ENCODE measurements at places on chromosomes 7 and 10. TPM values are rescaled to one million over a fixed set of nuclear protein-coding genes. Genes with fewer than 3 reads are reported as not detected.

The KEL gene
- not detected for total RNA-seq

The ANKRD26 gene
- total RNA-seq, result 2.5 TPM

GRCh38 chr7:1124164-1124563, 35.8 kb downstream of the ZFAND2A start:
- peak overlapping the region; percentile 21 for H3K4me3 ChIP-seq
- peak overlapping the region; percentile 56 for H3K27ac ChIP-seq
- DNase-seq, result no peak
- peaks cover 10% of the 10 kb centered on the region for H3K4me1 ChIP-seq
- peaks cover 17% of the 10 kb centered on the region for H3K36me3 ChIP-seq

- no peak for DNase-seq
- H3K27me3 ChIP-seq, result no peaks in the 10 kb centered on the region
- no peak overlapping the region for H3K4me3 ChIP-seq
- H3K4me1 ChIP-seq, result no peaks in the 10 kb centered on the region
- H3K27ac ChIP-seq, result no peak overlapping the region
Measured at GRCh38 chr7:47000561-47000960, 581.4 kb downstream of the TNS3 start.

Measured in esophagus squamous epithelium (tissue), 5 donors.